ENCODE measurements at places on chromosomes 5 and 9. TPM values are rescaled to one million over a fixed set of nuclear protein-coding genes. Genes with fewer than 3 reads are reported as not detected.

SPATA31E1 gene
- not detected for total RNA-seq

STPG3 gene
- total RNA-seq = not detected

CEL gene
- total RNA-seq = 0.79 TPM

CTSL gene
- total RNA-seq = 57.3 TPM

EQTN gene
- total RNA-seq = 0.22 TPM

LHX6 gene
- 0.33 TPM for total RNA-seq

ACOT12 gene
- not detected for total RNA-seq

HINT2 gene
- total RNA-seq = 15.7 TPM

TMEM252 gene
- total RNA-seq = not detected

PARP8 gene
- total RNA-seq = 27.7 TPM

OLFM1 gene
- 0.39 TPM for total RNA-seq

GALT gene
- 84.8 TPM for total RNA-seq

PCDHB9 gene
- 0.54 TPM for total RNA-seq

ORM2 gene
- not detected for total RNA-seq

DMRT3 gene
- not detected for total RNA-seq

SLC45A2 gene
- 0.79 TPM for total RNA-seq

PCDHB13 gene
- 0.43 TPM for total RNA-seq

RHOBTB3 gene
- 368 TPM for total RNA-seq

OSMR gene
- total RNA-seq = 10.4 TPM

GSN gene
- 744 TPM for total RNA-seq

CDH18 gene
- total RNA-seq = 4.7 TPM

MEIKIN gene
- 0.54 TPM for total RNA-seq

PCDHGA7 gene
- total RNA-seq = 5.5 TPM

ACTBL2 gene
- 2.7 TPM for total RNA-seq

PCDHAC1 gene
- total RNA-seq = 0.39 TPM

SPINK4 gene
- not detected for total RNA-seq

SLC34A1 gene
- 0.39 TPM for total RNA-seq

MARVELD2 gene
- total RNA-seq = 20.0 TPM

CPLANE1 gene
- 35.7 TPM for total RNA-seq

FBP2 gene
- total RNA-seq = not detected

FAM78A gene
- not detected for total RNA-seq

TOR1A gene
- 22.8 TPM for total RNA-seq

GGTA1 gene
- not detected for total RNA-seq

FBP1 gene
- total RNA-seq = not detected

PDGFRB gene
- total RNA-seq = 10.2 TPM

ARL14EPL gene
- total RNA-seq = not detected

ACER2 gene
- 4.6 TPM for total RNA-seq

C9orf153 gene
- not detected for total RNA-seq

PLPP7 gene
- not detected for total RNA-seq

TXNDC8 gene
- not detected for total RNA-seq

SLC4A9 gene
- total RNA-seq = not detected

All from placental epithelial cell (primary cell).